ENCODE measurements at places on chromosomes 2 and 18. TPM values are rescaled to one million over a fixed set of nuclear protein-coding genes. Genes with fewer than 3 reads are reported as not detected.

The NOTO gene
- total RNA-seq: not detected

The MTCL1 gene
- total RNA-seq: 66.9 TPM

The IL36A gene
- total RNA-seq: not detected

The SLC14A1 gene
- total RNA-seq: not detected

The PNO1 gene
- 23.7 TPM for total RNA-seq

The GALNT5 gene
- 25.6 TPM for total RNA-seq

The PLEK gene
- total RNA-seq: not detected

The GULP1 gene
- total RNA-seq: 54.1 TPM

The SFT2D3 gene
- 8.3 TPM for total RNA-seq

The TNS1 gene
- 106 TPM for total RNA-seq

The COQ10B gene
- 40.1 TPM for total RNA-seq

The TMEM198 gene
- 9.0 TPM for total RNA-seq

The MARCO gene
- not detected for total RNA-seq

The ERICH2 gene
- not detected for total RNA-seq

The FHOD3 gene
- total RNA-seq: 57.5 TPM

The CNOT11 gene
- total RNA-seq: 42.9 TPM

The UGT1A5 gene
- total RNA-seq: not detected

The HAAO gene
- total RNA-seq: not detected

The ANKRD30BL gene
- not detected for total RNA-seq
